NCI-H1092 treated with DMSO at 0.1 percent for 48 hours (cell line): ENCODE measurements at places on chromosomes 7 and 10.

DNA sequence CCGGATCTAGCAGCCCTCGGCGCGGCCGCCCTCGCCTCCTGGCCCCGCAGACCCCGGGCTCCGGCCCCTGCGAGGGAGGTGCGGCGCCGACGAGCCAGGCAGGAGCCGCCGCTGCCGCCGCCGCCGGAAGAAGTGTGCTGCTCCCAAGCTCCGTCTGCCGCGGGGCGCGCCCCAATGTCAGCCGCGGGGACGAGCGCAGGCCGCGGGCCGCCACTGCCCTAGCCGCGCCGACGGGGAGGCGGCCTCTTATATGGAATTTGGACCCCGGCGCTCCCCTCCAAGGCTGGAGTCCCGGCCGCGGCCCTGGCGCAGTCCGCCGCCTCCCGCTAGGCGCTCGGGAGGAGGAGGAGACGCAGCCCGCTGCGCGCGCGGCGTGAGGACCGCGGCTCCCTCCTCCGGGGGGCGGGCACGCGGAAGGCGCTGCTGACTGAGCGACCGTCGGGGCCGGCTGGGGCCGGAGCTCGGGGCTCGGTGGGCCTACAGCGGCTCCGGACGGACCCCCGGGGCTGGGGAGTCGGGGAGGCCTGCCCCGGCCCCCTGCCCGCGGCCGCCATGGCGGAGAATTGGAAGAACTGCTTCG is at the start of gene TRIM8:
Gene TRIM8 (plus strand): TSS at position 414 of the 580 bp plus-strand sequence. CDS start 139 bp downstream, at position 553.
- DNase-seq = peak; percentile 41

DNA sequence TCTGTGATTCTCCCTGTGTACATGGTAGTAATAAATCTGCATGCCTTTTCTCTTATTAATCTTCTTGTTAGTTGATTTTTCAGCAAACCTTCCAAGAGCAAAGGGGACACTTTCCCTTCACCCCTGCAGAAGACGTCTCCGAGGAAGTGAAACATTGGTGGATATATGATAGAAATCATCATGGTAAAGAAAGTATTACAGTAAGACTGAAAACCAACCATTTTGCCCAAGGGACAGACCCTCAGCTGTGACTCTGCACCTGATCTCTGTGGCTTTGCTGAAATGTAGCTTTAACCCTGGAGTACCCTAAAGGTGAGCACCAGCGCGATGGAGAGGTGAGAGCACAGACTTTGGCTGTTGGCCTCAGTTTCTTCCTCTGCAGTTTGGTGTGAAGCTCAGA is 32.8 kb upstream of the MYO3A start:
- no peak for DNase-seq

DNA sequence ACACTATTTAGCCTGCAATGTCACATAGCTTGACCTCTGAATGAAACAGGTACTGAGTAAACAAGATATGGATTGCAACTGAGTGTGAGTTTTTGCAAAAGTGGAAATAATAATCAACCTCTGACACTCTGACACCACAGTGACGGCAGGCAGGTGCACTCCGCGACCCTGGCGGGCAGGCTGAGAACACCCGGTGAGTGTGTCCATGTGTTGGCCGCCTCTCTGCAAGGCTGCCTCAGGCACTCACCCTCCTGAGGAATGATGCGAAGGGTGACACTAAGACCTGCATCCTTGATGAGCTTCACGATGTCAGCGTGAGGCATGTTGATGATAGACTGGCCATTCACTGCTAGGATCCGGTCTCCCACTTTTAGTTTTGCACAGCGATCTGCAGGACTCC is 336.2 kb downstream of the PHTF2 start:
- DNase-seq = no peak

DNA sequence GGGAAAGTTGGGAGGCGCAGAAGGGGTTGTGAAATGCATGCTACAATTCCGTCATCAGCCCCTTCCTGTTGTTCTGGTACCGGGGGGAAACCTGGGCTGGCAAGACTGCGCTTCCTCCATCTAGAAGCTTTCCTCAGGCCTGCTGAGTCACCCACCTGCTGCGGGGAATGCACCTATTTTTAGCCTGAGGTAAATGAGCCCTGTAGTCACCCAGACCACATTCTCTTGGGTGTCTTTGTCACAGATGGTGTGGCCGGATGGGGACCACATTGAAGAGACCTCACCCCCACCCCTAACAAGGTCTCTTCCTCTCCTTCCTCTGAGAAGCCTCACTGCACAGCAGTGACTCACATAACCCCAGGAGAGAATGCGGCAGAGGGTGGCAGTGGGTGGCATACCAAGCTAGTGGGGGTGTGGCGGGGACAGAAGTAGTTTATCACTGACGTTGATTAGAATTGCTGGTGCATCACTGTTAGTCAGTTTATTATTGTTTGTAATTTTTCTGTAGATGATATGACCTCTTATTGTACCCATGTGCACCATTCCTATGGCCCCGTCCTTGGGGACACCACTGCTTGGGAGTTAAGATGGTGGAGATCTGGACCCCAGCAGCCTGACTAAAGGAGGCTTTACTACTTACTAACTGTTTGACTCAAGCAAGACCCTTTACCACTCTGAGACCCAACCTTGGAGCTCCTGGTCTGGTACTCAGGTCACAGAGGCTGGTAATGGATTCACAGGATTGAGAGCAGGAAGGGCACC is 83.0 kb upstream of the DUSP5 start:
- DNase-seq = no peak

- DNase-seq = no peak
Observed at GRCh38 chr7:95537468-95537867, 51.7 kb downstream of the ASB4 start.

GRCh38 chr10:109327266-109327665 is 596.0 kb downstream of the XPNPEP1 start:
- DNase-seq = no peak

GRCh38 chr10:74383642-74384041 is 232.6 kb downstream of the ADK start:
- no peak for DNase-seq

DNA sequence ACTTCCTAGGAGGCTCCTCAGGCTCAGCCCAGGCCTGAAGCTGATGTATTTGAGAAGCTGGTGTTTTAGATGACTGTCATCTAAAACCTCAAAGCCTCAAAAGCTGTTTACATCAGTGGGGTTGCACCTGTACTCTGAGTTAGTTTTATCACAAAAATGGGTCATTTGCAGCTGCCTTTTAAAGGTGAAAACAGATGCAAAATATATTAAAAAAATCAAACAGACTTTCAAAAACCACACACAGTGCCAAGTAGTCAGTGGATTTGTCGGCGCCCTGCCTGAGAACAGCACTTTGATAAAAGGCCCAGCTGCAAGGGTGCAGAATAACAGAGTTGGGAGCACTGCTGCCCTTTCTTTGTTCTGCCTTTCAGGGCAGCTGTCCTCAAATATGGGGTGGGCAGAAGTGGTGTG is 103.0 kb downstream of the VOPP1 start:
- peak; percentile 70 for DNase-seq

DNA sequence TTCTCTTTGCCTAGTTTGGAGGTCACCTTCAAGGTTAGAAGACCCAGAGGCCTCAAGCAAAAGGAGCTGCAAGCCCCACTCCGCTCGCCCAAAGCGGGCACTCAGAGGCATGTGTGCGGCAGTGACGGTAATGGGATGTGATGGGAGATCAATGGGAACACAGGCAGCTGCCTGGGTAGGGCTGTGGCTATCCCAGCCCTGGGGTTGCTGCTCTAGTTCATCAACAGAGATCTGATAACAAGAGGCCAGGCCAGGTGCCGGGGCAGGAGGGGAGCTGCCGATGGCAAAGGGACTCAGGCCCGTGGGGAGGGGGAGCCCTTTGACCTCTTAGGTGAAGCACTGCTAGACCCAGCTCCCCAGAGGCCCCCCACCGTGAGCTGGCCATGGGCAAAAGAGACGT is 52.0 kb upstream of the GNA12 start:
- DNase-seq = no peak

GRCh38 chr10:132294561-132295318 is 13.0 kb downstream of the STK32C start:
- peak; percentile 47 for DNase-seq

GRCh38 chr10:128029731-128030369 is 96.4 kb downstream of the MKI67 start:
- DNase-seq = no peak

DNA sequence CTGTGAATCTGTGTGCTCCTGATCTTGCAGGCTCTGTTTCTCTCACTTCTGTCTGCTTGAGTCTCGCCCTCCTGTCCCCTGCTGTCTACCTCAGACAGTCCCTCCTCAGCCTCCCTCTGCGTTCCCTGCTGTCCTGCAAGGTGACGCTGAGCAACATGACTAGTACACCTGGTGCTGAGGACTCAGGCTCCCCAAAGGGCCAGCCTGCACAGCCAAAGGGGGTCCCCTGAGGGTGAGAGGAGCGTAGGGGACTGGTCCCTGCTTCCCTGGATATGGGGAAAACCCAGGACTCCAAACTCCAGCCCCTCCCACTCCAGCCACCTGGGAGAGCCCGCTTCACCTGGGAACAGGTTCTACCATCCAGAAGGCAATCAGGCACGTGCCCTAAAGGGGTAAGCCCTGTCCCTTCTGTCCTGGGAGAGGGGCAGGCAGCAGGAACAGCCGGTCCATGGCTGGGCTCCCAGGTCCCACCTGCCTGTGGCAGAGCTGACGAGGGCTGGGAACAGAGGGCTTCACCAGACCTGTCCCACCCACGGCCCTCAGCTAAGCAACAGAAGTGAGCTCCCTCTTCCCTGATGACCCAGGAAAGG is 156.5 kb downstream of the UBE2H start:
- DNase-seq = no peak

GRCh38 chr7:65216469-65216868 is 157.2 kb upstream of the ZNF92 start:
- peak; percentile 74 for DNase-seq

- DNase-seq = no peak
Observed at GRCh38 chr7:100167912-100168323, 499 bp downstream of the GAL3ST4 start.

- no peak for DNase-seq
Observed at GRCh38 chr7:47493976-47494911, 87.7 kb downstream of the TNS3 start.

DNA sequence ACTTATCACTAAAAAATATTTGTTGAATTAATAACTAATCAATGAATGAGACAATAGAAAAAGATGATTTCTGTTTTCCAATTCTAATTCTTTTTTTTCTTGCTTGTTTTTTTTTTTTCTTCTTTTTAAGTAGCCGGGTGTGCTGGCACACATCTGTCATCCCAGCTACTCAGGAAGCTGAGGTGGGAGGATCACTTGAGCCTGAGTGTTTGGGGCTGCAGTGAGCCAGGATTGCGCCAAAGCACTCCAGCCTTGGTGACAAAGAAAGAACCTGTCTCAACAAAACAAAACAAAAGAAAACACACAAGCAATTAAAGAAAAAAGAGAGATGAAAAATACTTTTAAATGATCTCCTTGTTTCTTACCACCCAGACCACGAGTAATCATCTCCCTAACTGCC is 1109.3 kb downstream of the REEP3 start:
- DNase-seq = no peak

DNA sequence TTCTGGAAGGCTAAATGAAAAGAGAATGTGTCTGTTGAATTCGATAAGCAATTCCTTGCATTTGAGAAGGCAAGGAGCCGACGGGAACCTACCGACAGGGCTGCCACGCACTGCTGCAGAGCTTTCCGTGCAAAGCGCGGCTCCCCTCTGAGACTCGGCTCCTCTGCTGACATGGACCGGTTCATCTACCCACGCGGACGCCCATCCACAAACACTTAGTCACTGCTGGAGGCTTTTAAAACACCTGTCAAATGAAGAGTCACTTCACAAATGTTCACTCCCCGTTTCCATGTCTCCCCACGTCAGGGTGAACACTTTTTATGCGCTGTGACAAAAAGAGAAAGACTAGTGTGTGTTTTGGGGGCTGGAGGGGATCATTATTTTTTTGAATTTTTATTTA is 32.0 kb downstream of the AMZ1 start:
- DNase-seq = peak; percentile 15

DNA sequence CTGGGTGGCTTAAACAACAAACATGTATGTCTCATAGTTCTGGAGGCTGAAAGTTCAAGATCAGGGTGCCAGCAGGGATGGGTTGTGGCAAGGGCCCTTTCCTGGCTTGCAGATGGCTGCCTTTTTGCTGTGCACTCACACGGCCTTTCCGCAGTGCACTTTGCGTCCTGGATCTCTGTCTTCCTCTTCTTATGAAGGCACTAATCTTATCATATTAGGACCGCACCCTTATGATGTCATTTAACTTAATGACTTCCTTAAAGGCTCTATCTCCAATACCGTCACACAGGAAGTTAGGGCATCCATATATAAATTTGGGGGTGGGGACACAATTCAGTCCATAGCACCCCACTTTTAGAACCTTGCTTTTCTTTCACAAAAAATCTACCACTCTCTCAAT is 255.2 kb downstream of the SNX13 start:
- no peak for DNase-seq

GRCh38 chr7:141649137-141649864 is 52.7 kb downstream of the DENND11 start:
- DNase-seq = no peak

DNA sequence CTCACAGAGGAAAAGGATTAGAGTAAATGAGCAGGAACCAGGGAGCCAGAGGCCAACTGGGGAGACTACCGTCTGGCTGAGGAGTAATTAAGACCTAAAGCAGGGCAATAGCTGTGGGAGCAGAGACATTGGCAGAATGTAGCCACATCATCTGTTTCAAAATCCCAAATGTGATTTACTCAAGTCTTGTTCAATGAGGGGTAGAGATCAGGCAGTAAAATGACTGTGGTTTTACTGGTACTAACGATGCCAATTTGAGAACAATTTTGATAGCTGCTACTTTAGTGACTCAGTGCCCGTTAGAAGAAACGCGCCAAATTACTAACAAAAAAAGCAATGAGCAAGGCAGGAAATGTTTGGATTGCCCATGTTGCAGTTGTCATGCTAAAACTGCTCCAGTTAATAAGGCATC is 12.7 kb upstream of the MIOS start:
- DNase-seq = peak; percentile 78

GRCh38 chr7:137642031-137642430 is 204.7 kb downstream of the DGKI start:
- DNase-seq = no peak

GRCh38 chr7:94252971-94253370 is 141.7 kb upstream of the COL1A2 start:
- DNase-seq = peak; percentile 31

DNA sequence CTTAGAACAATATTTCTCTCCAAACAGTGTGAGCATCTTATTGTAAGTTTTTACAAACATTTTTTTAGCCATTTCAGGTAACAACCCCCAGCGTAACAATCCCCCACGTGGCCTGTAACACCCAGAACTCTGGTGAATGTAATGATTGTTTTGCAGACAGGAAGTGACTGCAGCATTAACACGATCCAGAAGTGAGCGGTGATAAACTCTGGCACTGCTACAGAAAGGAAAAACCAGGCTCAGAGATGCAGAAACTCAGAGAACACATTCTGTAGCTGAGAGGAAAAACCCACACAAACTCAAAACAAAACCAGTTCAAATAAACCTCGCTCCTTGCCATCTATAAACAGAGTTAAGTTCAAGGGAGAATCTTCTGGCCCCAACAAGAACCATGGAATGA is 285.7 kb downstream of the FGFR2 start:
- DNase-seq = no peak

DNA sequence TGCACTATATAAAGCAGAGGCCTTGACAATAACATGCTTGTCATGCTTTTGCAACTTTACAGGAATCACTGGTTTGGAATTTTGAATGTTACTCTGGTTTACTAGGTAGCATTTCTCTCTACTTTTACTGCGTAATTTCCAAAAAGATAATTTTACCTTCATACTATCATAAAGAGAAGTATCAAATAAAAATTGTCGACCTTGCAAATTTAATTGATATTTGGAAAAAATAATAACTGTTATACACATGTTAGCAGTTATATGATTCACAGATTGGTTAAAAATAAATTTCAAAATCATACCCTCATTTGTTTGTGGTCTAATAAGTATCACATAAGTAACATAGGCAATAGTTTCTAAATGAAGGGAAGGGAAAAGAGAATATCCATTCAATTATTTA is 228.5 kb upstream of the CACNA2D1 start:
- DNase-seq = no peak

GRCh38 chr10:87931836-87932230 is 68.4 kb downstream of the PTEN start:
- no peak for DNase-seq
